ENCODE measurements at places on chromosomes 7 and 10.

- DNase-seq = no peak
These were observed 21.0 kb downstream of the NUDT13 start for GRCh38 chr10:73131301-73131700.

- no peak for DNase-seq
These were observed 629.8 kb upstream of the ADARB2 start for GRCh38 chr10:2367083-2367482.

- DNase-seq = no peak
These were observed 816.4 kb downstream of the GRM8 start for GRCh38 chr7:126436213-126436868.

DNA sequence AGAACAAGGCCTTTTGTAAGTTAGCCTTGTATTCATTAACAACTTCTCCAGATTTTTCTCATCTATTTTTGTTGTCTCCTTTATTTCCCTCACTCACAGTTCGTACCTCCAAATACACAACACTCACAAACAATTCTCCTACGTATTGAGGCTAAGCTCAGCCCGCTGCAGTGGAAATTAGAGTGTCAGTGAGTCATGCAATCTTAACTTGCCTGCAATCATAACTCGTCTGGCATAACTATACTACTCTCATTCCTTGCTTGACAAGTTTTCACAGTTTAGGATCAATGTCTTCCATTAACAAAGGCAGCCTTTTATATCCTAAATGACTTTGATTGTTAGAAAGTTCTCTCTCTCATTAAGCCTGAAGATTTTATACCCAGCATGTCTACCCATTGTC lies 23.8 kb downstream of the TMEM196 start:
- DNase-seq = no peak

DNA sequence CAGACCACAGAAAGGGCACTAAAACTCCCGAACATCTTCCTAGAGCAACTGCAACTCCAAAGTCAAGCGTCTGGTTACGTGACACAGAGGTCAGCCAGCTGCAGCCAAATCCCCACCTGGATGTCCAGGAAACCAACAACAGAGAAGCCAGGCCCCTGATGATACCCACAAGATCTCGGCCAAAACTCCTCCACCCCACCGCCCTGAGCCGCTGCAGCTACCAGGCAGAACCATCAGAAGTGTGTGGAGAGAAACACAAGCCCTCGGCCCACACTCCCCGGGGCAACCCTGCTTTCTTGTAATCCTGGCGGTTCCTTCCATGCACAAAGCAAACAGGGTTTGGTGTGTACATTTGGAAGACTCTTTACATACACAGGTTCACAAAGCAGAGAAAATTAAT lies 8.7 kb downstream of the CHST15 start:
- DNase-seq = no peak

- no peak for DNase-seq
These were observed 118.5 kb downstream of the ABLIM1 start for GRCh38 chr10:114539623-114540022.

DNA sequence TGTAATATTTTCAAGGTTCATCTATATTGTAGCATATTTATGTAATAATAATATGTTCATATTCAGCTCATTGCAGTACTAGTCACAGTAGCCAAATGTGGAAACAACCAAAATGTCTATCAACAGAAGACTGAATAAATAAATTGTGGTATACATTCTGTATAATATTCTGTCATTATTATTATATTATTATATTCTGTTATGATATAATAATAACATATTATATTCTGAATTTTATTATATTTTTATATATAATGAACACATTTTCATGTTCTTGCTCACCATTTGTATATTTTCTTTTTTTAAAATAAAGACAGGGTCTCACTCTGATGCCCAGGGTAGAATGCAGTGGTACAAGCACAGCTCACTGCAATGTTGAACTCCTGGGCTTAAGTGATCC lies 91.2 kb upstream of the STARD3NL start:
- DNase-seq = no peak

DNA sequence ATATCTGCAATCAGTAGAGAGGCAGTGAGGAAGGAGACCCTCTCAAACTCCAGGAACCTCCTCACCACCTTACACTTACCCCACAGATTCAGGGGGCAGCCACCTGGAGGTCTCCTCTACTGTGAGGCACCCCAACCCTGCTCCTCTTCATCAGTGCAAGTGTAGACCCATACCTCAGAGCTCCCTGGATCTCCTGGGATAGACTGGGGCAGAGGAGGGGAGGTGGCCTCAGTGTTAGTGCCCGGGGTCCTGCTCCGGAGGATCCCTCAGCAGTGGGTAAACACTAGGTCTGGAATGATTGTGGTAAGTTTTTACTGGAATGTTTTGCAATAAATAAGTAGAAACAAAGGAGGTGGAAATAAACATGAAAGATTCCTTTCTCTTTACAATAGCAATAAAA lies 31.1 kb downstream of the ANTXRL start:
- DNase-seq = no peak

GRCh38 chr7:255721-256361 lies 34.1 kb upstream of the FOXL3 start:
- DNase-seq = no peak

DNA sequence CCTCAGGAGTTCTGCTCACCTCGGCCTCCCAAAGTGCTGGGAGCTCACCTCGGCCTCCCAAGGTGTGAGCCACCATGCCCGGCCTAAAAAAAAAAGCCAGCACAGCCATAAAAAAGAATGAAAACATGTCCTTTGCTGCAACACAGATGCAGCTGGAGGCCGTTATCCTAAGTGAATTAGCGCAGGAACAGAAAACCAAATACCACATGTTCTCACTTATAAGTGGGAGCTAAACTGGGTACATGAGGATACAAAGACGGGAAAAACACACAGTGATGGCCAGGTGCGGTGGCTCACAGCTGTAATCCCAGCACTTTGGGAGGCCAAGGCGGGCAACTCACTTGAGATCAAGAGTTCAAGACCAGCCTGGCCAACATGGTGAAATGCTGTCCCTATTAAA lies 20.9 kb downstream of the PSPH start:
- no peak for DNase-seq

GRCh38 chr7:32259931-32260596 lies 189.9 kb upstream of the PDE1C start:
- no peak for DNase-seq

- DNase-seq = no peak
These were observed 104.7 kb downstream of the PDGFA start for GRCh38 chr7:414681-415560.

- peak; percentile 23 for DNase-seq
These were observed 39.2 kb downstream of the AIFM2 start for GRCh38 chr10:70093335-70093944.

DNA sequence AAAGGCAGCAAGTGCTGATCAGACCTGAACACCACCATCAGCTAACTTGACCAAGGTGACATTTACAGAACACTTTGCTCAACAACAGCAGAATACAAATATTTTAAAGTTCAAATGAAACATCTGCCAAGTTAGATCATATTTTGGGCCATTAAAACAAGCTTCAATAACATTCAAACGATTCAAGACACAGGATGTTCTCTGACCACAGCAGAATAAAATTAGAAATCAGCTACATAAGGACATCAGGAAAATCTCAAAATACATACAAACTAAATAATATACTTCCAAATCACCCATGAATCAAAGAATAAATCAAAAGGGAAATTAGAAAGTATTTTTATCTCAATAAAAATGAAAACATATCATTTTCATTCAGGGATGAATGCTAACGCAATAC lies 173.0 kb downstream of the PKD1L1 start:
- DNase-seq = no peak

- DNase-seq = no peak
These were observed 123.6 kb downstream of the NKX6-2 start for GRCh38 chr10:132662186-132662920.

GRCh38 chr7:67870396-67870795 lies 873.8 kb downstream of the TYW1 start:
- DNase-seq = no peak

- DNase-seq = no peak
These were observed 62.4 kb downstream of the ZNF800 start for GRCh38 chr7:127330070-127330469.

- no peak for DNase-seq
These were observed 1.9 kb upstream of the SFRP4 start for GRCh38 chr7:37918526-37918925.

GRCh38 chr7:26691886-26692285 lies 172.5 kb downstream of the SKAP2 start:
- DNase-seq = no peak

- DNase-seq = no peak
These were observed 76.6 kb downstream of the CYP26A1 start for GRCh38 chr10:93150289-93150688.

GRCh38 chr7:98175260-98175940 lies 35.8 kb upstream of the BHLHA15 start:
- no peak for DNase-seq

Data from effector memory CD8-positive, alpha-beta T cell (primary cell).